ENCODE measurements at places on chromosomes 5 and 9.
A peak's percentile ranks its signal among the peaks of the same experiment; 100 is the strongest.

DNA sequence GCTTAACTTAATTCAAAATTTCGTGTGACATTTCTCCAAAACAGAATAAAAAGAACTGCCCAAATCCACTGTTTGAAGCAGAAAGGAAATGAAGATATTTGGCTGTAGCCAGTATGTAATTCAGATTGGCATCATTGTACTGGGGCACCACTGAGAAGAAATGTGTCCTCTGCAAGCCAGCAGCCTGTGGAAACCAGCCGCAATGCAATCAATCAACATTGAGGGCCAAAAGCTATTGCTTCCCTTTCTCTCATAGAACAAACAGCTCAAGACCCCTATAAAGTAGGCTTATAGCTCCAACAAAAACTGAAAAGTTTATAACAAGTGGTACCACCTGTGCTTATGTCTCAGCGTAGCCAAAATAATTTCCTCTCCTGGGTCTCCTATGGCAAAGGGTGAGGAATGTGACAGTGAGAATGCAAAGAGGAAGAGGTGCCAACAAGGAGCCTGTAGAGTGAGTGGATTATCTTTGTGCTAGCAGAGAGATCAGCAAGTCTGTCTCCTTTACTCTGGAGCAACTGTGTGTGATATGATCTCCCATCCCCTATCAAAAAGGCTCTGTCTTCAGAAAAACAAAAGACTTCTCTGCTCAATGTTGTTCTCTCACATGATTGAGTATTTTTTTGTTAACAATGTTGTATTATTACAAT, 1072.3 kb upstream of the DMAC1 start:
- DNase-seq = no peak

DNA sequence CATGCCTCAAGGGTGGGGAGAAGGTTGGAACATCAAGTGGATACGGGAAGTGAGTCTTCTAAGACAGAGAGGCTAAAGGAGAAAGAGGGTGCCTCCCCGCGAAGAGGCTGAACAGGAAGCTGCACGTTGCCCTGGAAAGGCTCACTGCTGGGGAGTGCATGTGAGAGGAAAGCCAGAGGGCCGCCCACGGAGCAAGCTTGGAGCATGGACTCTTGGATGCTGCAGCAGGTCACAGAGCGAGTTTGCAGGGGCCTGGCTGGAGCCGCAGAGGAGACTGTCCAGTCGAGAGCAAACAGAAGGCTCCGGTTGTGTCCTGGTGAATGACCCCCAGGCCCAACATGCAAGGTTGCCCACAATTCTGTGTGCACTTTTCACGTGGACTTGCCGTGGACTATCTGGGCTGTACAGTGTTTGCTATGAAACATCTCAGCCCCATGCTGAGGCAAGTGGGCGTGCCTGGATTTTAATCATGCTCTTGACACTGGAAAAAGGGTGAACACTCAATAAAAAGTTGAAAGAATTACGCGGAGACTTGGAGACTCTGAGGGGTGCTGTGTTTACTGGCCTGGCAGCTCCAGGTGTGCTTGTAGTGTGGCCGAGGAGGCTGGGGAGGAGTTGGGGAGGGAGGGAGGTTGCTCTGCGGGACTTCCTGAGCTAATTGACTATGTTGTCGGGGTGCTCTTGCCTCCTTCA, 54.5 kb upstream of the GARNL3 start:
- no peak for DNase-seq

DNA sequence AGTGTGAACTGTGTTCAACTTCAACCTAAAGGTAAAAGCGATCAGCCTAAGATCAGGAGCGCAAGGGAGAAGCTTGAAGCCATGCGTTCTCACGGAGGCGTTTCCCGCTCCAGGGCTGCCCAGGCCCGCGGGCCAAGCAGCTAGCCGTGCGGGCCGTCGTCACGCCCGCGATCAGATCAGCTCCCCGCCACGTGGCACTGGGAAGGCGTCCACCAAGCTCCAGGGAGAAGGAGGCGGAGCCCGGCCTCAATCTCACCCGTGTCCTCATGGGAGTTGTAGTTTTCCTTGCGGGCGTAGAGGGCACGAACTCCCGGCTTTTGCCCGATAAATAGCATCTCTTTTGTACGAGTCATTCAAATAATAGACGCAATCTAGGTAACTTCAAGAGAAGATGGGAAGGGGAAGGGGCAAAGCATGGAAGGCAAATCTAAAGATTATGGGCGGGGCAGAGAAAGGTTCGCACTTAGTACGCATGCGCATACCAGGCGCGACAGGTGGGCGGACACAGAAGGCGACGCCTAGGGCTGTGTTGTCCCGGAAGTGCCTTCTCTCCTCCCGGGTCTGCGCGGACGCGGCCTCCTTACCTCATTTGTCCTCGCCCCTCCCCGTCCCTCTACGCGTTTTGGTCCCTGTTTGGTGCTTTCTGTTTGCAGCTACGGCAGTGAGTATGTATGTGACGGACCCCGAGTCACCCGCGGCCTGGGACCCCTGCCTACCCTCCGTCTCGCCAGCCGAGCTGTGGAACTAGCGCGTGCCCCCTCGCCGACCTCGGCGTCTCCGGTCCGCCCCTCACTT, 40.8 kb upstream of the ZCCHC7 start:
- DNase-seq = peak; percentile 86

DNA sequence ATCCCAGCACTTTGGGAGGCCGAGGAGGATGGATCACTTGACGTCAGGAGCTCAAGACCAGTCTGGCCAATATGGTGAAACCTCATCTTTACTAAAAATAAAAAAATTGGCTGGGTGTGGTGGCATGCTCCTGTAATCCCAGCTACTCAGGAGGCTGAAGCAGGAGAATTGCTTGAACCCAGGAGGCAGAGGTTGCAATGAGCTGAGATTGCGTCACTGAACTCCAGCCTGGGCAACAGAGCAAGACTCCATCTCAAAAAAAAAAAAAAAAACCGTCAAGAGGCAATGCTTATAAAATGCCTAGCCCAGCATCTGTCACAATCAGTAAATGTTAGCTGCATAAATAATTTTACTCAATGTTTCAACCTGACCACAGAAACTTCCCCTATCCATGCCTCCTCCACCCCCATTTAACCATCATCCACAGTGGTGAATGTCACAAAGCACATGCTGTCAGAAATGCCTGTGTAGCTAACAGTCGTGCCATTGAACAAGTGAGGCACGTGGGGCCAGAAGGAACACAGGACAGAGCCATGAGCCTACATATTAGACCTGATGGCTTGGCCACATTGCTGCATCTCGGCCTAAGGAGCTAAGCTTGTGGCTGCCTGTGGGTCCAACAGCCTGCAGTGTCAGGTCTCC, 16.8 kb upstream of the TCOF1 start:
- no peak for DNase-seq

DNA sequence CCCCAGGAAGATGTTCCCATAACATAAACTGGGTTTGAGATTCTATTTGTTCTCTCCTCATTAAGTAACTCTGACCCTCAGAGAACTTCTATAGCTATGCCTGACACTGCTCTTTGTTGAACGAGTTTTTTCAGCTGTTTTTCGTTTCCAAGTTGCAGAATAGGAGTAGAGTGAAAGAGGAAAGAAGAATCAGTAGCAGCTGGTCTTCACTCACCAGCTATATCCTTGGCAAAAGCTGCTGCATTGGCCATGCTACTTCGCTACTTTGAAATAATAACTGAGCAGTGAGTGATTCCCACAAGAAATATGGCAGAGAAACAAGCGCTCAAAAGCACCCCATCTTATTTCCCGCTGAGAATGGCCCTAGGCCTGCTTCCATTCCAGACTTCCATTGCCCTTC, 329.0 kb downstream of the ISL1 start:
- no peak for DNase-seq

GRCh38 chr5:117131876-117132275, 557.3 kb upstream of the SEMA6A start:
- no peak for DNase-seq

- no peak for DNase-seq
Measured at GRCh38 chr5:33891788-33892619, at the start of gene ADAMTS12. Gene ADAMTS12, minus strand, starts transcription at chr5:33891990. Its CDS starts 134 bp downstream, at chr5:33891856.

GRCh38 chr5:43514471-43514815, 505 bp downstream of the C5orf34 start:
- peak; percentile 15 for DNase-seq

DNA sequence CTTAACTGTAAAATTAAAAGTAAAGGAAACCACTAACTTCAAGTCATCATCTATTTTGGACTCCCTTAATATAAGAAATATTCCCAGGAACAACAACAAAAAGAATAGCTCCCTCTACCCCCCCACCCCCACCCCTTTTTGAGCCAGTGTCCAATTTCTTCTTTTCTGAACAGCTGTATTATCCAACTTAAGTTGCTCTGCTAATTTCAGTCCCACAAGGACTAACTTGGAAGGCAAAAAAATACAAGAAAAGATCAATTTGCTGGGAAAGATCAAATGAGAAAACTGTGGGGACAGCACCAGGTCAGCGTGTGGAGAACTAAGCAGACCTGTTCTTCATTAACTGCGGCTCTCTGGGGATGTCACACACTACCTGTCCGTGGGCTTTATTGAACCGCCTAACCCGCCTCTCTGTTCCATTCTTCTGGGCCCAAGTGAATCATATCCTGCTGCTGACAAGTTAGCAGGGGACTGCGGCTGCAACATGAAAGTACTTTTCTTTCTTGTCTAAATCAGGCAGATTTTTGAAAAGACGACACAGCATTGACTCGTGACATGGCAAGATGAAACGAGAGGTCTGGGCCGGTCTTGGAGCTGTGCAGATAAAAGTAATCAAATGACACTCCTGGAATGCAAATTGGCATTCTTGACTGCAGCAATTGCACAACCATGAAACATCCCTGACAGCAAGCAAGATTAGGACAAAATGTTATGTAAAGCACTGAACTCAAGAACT, 2.7 kb downstream of the BNC2 start:
- no peak for DNase-seq

DNA sequence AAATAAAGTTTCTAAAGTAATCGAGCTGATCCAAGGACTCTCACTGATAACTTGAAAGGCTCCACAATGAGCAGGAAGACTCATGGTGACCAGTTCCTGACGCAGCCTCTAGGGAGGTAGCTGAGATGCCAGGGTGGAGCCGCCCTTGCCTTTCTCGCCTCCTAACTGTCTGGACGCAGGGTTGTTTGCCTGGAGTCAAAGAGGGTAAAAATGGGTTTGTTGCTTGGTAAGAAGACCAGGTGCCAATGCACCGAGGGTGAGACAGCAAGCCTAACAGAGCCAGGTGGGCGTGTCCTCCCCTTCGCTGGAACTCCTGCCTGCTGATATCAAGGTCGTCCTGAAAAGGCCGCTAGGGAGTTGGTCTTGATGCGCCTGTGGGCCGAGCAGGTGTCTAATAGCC, 48.6 kb upstream of the FCN1 start:
- DNase-seq = no peak

DNA sequence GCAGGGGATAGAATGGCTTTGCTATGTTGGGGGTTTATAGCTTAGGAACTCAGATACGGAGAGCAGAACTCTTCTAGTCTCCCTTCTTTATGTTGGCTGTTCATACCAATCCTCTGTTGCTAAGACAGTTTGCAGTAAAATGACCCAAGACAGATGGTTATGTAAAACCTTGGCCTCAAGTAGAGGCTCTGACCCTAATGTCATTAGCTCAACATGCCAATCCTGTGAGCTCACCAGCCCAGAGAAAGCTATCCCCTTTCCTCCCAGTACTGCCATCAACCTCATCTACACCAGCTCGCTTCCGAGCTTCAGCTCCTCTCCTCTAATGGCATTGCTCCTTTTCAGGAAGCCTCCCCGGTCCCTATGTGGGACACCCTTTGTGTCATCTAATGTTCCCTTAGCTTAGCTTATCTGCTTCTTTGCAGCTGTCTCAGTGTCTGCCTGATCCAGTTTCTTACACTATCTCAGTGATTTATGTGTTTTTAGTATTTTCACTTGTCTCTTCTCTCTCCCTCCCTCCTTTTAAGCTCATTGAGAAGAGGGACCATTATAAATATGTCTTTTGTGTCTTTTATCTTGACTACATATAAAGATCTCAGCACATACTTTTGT, 281.3 kb upstream of the CLINT1 start:
- no peak for DNase-seq

DNA sequence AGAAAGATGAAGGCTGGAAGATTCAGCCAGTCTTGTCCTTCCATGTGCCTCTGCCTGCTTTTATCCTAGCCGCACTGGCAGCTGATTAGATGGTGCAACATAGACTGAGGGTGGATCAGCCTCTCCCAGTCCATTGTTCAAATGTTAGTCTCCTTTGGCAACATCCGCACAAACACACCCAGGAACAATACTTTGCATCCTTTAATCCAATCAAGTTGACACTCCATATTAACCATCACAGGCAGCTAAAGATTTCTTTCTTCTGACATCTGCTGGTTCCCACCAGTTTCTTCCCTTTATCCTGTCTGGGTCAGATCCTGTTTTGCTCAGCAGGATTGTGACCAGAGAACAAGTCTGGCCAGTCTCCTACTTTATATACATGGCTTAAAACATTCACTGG, 276.5 kb upstream of the TYRP1 start:
- DNase-seq = no peak

DNA sequence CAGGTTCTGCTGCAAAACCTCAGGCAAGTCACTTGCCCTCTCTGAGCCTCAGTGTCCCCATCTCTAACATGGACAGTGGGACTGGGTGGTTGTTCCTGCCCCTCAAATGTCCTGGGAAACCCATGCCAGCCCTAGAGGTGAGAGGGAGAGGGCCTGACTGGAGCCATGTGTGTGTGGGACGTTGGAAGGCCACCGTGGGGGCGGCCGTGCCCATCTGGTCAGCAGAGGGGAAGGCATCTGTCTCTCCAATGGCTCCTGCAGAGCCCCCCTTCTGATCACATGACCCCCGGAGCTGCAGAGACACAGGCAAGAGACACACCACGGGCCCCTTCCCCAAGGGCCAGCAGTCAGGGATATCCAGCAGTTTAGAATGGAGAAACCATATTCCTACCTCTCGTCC, 1.7 kb downstream of the DNM1 start:
- DNase-seq = no peak

DNA sequence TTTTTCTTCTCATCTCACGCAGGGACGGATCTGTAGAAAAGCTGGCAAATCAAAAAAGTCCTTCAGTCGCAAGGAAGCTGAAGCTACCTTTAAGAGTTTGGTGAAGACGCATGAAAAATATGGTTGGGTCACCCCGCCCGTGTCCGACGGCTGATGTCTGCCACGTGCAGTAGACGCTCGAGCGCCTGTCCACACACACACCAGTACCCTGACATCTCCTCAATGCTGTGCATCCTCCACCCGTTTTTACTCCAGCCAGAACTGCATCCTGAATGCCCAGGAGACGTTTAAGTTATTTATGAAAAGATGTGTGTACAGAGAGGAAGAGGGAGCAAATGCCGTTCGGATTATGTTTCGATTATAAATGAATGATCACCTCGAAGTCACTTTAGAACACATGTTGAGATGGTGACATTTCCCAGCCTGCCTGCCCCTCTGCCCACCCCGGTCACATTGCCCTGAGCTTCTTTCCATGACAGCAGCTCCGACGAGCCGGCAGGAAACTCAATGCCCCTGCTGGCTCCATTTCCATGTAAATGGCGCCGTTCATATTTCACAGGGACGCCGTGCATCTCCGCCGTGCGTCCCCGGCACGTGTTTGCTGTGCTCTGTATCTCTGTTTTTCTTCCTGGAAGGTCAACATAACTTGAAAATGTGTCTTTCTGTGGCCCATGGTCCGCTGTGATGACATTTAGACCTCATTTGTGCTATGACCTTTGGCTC, 42.7 kb downstream of the UBE2QL1 start:
- no peak for DNase-seq

- no peak for DNase-seq
Measured at GRCh38 chr9:111821006-111821528, 26.3 kb upstream of the SHOC1 start.

Data from NCI-H460 (cell line).